ENCODE measurements at places on chromosomes 3 and 15.

DNA sequence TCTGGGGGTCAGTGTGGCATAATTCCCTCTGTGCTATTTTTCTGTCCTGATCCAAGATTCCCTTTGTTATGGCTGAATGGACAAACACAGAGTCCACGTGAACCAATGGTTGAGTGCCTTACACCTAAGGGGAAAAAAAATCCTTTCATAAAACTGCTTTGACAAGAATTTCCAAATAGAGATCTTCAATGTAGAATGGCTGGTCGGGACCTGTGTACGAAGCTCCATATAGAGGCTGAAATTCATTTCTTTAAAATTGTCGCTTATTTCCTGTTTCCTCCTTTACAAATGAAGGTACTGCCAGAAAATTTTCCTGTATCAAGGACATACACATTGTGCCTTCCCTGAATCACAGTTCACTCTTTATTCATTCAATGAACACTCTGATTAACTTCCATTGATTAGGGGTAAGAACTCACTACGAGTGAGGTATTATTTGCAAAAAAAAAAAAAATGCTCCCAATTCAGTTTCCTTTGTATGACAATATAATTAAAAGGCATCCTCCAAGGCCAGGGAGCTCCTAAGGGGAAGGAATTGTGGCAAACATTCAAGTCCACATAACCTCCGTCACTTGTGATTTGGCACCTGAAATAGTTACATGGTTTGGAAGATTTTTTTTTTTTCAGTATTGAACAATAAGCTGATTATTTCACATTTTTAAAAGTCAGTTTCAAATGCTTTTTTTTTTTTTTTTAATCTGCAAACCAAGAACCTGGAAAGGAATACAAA lies 293.8 kb downstream of the MEX3B start:
- DNase-seq: no peak

- DNase-seq: peak; percentile 65
These were observed 425.8 kb upstream of the MDFIC2 start for GRCh38 chr3:70738291-70738681.

DNA sequence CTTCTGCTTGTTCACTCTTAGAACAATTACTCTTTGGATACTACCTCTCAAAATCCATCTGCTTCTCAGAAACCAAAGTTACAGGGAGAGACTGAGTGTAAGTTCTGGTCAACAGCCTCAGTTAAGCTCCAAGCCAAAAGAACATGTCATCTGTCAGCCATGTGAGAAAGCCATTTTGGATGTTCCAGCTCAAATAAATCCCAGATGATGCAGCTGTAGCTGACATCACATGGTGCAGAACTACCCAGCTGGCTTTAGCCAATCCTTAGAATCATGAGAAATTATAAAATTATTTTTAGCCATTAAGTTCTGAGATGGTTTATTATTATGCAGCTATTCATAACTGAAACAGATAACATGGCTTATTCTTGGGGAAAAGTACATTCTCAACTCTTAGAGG lies 696.0 kb downstream of the ZNF385D start:
- no peak for DNase-seq

- no peak for DNase-seq
These were observed 93.9 kb downstream of the PLOD2 start for GRCh38 chr3:146067048-146067447.

GRCh38 chr15:89377024-89377841 lies 42.6 kb upstream of the POLG start:
- DNase-seq: no peak

Measured in hematopoietic multipotent progenitor cell treated with erythropoietin and hydrocortisone succinate and interleukin-3 and kit ligand, for 4 days (in vitro differentiated cells).